BJ (cell line): ENCODE measurements at places on chromosomes 4 and X.

DNA sequence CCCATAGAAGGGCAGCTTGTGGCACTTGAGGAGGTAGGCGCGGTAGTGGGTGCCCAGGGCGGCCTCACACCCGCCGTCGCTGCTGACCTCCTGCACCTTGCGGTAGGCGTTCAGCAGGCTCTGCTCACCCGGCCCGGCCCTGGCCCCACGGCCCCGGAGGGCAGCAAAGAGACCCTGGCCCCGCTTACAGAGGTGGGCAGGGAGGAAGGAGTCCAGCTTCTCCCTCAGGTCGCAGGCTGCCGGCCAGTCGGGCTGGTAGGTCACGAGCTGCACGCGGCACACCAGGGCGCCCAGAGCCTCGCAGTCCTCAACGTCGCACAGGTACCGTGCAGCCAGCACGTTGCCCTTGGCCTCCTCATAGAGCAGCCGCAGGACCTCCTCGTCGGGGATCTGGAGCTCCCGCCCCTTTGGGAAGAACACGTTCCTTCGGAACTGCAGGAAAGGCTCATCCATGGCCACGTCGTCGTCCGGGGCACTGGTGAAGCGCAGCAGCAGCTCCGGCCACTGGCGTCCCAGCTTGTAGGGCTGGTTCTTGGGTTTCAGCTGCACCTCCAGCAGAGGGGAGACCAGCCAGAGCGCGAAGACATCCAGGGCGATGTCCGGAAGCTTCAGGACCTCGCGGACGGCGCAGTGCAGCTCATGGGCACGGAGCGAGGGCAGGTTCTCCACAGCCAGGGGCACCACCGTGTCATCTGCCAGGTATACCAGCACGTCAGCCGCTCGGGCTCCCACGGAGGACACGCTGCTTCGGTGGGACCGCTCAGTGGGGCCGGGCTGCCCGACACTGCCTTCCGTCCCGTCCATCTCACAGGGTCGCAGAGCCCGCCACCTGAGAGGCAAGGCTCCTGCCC is 17.1 kb upstream of the LAS1L start:
- no peak for DNase-seq

DNA sequence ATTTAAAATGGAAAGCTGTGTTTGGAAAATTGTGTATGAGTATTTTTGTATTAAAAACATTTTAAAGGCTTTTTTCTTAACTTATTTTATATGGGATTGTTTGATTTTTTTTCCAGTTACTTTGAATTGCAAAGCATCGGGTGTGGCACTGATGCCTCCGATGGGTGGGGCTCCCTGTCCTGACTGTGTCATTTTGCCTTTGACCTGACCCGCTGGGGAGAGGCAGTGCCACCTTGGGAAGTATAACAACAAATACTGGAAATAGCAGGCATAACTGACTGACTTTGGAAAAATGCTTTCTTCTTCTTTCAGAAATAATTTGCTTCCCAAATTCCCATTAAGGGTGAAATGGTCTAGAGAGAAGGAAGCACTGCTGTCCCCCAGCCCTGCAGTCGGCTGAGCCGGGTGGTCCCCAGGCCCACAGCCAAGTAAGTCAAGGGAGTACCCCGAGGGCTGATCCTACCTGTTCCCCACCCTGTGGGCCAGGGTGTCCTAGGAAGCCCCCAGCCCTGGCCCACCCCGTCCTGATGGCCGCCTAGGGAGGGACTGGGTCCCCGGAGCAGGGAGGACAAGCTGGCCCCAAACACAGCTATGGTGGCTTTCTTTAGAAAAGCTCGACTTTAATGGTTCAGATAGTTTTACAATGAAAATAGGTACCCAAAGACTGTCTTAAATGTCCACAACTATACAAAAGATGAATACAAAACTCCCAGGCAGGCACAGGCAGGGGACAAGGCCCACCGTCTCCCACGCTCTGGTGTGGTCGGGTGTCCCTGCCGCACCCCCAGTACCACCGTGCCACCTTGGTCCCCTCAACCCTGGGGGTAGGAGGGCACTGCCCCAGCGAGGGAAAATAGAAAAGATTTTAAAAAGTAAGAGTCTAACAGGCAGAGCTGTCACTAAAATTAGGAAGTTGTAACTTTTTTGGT is 26.4 kb downstream of the NELFA start:
- no peak for DNase-seq

GRCh38 chr4:26727844-26728243 is 132.8 kb upstream of the STIM2 start:
- no peak for DNase-seq

- DNase-seq = no peak
These were observed 17.5 kb upstream of the SH3KBP1 start for GRCh38 chrX:19904778-19905367.

- DNase-seq = no peak
These were observed 506.1 kb downstream of the IL15 start for GRCh38 chr4:142142366-142143054.

DNA sequence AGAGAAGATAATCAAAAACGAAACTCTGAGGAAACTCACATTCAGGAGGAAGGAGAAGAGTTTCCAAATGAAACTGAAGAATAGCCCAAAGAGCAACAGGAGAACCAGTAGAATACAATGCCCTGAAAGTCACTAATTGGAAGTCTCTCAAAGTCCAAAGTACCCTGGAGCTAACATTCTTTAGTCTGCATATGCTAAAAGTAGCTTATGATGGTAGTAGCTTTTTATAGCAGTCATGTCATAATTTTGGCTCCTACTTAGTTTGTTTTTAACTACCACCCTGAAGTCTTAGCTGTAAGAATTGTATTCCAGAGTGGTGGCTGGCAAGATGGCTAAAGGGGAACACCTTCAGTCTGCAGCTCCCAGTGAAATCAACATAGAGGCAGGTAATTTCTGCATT is 100.3 kb upstream of the FGF16 start:
- no peak for DNase-seq

DNA sequence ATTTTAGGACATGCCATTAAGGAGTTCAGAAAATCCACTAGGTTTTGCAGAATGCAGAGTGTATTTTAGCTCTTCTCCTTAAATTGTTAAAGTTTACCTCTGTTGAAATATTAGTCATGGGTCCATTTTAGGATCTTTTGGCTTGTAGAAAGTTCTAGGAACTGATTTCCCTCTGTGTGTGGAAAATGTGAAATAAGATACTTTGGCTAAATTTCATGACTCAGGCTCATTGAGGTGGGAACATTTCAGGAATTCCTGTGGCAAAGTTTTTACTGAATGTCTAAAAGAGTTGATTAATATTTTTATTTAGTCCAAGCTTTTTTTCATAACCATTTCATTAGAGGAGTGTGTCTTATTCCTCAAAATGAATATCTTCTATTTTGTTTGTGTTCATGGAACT is 7.0 kb downstream of the FHIP1A start:
- peak; percentile 56 for DNase-seq

- DNase-seq = no peak
These were observed 164.6 kb downstream of the PRKX start for GRCh38 chrX:3548765-3549391.

- no peak for DNase-seq
These were observed 13.9 kb upstream of the PCDH19 start for GRCh38 chrX:100424012-100424411.

DNA sequence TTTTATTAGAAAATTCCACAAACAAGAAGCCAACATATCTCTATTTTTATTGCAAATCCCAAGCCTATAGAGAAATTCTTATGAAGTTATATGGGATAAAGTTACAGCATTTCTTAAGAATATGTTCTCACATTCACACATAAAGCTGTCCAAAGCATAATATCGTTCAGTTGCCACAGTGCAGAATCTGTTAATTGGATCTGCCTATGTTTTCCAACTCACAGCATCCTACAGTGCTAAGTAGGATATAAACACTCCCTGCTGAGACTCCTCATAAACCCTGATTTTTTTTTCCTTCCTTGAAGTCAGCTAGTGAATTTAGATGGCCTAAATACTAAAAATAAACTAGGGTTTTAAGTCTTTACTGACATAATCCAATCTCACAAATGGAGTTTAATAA is 307.9 kb downstream of the PDGFC start:
- no peak for DNase-seq

- DNase-seq = peak; percentile 74
These were observed at the start of gene STIM2 for GRCh38 chr4:26860157-26860921. TSS of gene STIM2 (plus strand) at chr4:26860841.

- peak; percentile 52 for DNase-seq
These were observed 2.7 kb downstream of the TMEM165 start for GRCh38 chr4:55398461-55398860.

DNA sequence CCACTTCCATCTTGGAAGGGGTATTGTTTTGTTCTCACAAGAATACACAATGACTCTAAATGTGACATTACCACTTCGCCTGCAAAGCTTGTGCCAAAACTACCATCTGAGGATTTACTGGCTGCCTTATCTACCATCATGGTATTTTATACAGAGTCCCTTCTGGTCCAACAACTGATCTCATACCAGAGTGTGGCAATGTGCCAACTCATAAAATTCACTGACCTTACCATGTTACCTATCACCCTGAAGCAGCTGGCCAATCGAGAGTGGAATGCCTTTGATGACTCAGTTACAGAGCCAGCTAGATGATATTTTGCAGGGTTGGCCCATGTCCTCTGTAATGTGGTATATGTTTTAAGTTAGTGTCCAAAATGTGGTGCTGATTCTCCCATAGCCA is 3.8 kb upstream of the SERPINA7 start:
- no peak for DNase-seq

GRCh38 chr4:78863254-78863869 is 75.9 kb downstream of the PAQR3 start:
- no peak for DNase-seq

- DNase-seq = no peak
These were observed 144.5 kb downstream of the NPNT start for GRCh38 chr4:106039796-106040195.

DNA sequence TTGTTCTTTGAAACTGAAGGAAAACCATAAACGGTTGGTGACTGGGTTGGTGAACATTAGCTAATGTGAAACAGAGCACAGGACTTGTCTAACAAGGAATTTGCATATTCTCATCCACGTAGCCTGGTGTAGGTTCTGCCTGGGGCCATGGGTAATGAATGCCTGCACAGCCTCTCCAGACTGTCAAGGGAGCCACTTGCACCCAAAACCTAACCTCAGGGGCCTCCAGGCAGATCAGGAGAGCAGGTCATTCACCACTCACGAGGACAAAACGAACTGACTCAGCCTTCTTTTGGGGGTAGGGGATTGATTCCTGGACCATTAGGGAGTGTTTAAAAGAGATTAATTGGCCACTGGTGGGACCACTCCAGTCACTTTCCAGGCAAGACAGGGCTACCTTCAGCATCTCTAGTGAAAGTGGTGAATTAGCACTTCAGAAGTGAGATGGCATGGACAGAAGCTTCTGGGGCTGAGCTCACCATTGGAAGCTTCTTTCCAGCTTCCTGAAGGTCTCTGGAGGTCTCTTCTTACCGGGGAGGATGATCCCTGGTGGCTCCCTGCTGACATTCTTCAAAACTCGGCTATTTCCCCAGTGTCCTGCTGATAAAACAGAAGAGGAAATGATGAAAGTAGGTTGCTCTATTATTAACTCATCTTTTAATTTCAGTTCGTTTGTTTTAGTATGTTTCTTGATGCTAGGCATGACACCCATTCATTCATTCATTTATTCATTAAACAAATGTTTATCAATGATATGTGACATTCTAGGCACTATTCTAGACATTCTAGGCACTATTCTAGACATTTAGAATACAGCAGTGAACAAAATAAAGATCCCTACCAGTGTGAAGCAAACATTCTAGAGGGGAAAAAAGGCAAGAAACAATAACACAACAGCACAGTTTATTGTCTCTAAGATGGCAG is 104.5 kb upstream of the LNX1 start:
- no peak for DNase-seq

GRCh38 chrX:8728932-8729535 is 2.9 kb downstream of the ANOS1 start:
- DNase-seq = no peak

DNA sequence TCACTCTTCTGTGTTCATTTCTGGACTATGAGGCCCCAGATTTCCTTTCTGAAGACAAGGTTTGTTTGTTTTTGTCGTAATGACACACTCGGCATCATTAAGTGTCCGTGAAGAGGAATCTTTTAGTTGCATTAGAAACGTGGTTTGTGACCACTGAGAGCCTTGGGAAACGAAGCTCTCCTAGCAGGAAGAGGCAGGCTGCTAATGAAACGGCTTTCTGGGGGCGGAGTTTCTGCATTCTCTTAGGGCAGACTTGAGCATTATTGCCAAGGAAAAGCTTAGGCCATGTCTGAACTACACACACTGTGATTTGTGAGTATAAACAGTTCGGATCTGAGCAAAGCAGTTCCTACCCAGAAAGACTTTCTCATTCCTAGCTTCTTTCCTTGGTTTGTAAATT is 64.0 kb downstream of the SOX3 start:
- DNase-seq = no peak

GRCh38 chrX:135410861-135411627 is 10.7 kb upstream of the SMIM10L2A start:
- DNase-seq = no peak
